ENCODE measurements at places on chromosomes 3 and 15. TPM values are rescaled to one million over a fixed set of nuclear protein-coding genes. Genes with fewer than 3 reads are reported as not detected.

Gene SLC15A2
- 23.4 TPM for total RNA-seq

Gene BBS4
- 38.1 TPM for total RNA-seq

Gene TRPC1
- 21.3 TPM for total RNA-seq

Gene TGFBR2
- total RNA-seq: 115 TPM

Gene IL5RA
- total RNA-seq: 0.88 TPM

Gene TUBGCP4
- 17.3 TPM for total RNA-seq
